A549 treated with DMSO at 1 μM for 4 hours (cell line): ENCODE measurements at places on chromosomes 2 and 18. TPM values are rescaled to one million over a fixed set of nuclear protein-coding genes. Genes with fewer than 3 reads are reported as not detected.

SERPINB12 gene
- total RNA-seq: not detected in 5 replicates

L3MBTL4 gene
- 0.07 to 0.08 TPM in 2 of 5 replicates, not detected in the others for total RNA-seq

FKBP7 gene
- 9.3 to 13.2 TPM (median 10.8 TPM) in 5 replicates for total RNA-seq

ASB18 gene
- total RNA-seq: not detected in 5 replicates

CTAGE1 gene
- total RNA-seq: not detected in 5 replicates
